Articular chondrocyte of knee joint (primary cell): ENCODE measurements at places on chromosomes 3 and 15. TPM values are rescaled to one million over a fixed set of nuclear protein-coding genes. Genes with fewer than 3 reads are reported as not detected.

The SCG5 gene
- total RNA-seq: 2.1 and 5.3 TPM in 2 replicates

The IGDCC3 gene
- total RNA-seq: not detected in 2 replicates

The TMEM108 gene
- under 0.01 TPM in 1 of 2 replicates, not detected in the other for total RNA-seq

The GP5 gene
- under 0.01 and 0.13 TPM in 2 replicates for total RNA-seq

The GPR149 gene
- not detected in 2 replicates for total RNA-seq

The SLC12A1 gene
- not detected in 2 replicates for total RNA-seq

The DNAH12 gene
- 0.13 and 0.43 TPM in 2 replicates for total RNA-seq

The REC114 gene
- total RNA-seq: not detected in 2 replicates

The RSRC1 gene
- total RNA-seq: 71.0 and 75.9 TPM in 2 replicates

The SPATA12 gene
- under 0.01 TPM in 1 of 2 replicates, not detected in the other for total RNA-seq

The MESP2 gene
- total RNA-seq: 0.32 and 0.78 TPM in 2 replicates

The GOLGA8S gene
- 0.13 and 0.22 TPM in 2 replicates for total RNA-seq

The DPPA4 gene
- total RNA-seq: not detected in 2 replicates

The PLA2G4D gene
- not detected in 2 replicates for total RNA-seq

The HYPK gene
- total RNA-seq: 5.5 and 10.7 TPM in 2 replicates

The GCSAM gene
- not detected in 2 replicates for total RNA-seq

The HIGD2B gene
- total RNA-seq: not detected in 2 replicates

The RHCG gene
- total RNA-seq: not detected in 2 replicates

The PCOLCE2 gene
- total RNA-seq: 102 and 124 TPM in 2 replicates

The C3orf20 gene
- 0.13 and 0.22 TPM in 2 replicates for total RNA-seq

The AGBL1 gene
- under 0.01 TPM in 1 of 2 replicates, not detected in the other for total RNA-seq

The IQCB1 gene
- total RNA-seq: 20.1 and 20.9 TPM in 2 replicates

The TAMM41 gene
- total RNA-seq: 11.1 and 14.0 TPM in 2 replicates

The IGSF10 gene
- total RNA-seq: 6.9 and 7.2 TPM in 2 replicates

The EIF2B5 gene
- total RNA-seq: 26.8 and 27.6 TPM in 2 replicates

The LDHAL6B gene
- total RNA-seq: not detected in 2 replicates

The CPLX3 gene
- total RNA-seq: not detected in 2 replicates

The IL20RB gene
- 0.65 and 0.91 TPM in 2 replicates for total RNA-seq

The GPR87 gene
- 0.11 TPM in 1 of 2 replicates, not detected in the other for total RNA-seq

The PIERCE2 gene
- total RNA-seq: 3.8 and 4.6 TPM in 2 replicates

The STARD9 gene
- total RNA-seq: 4.5 and 4.7 TPM in 2 replicates

The RARB gene
- 12.0 and 13.4 TPM in 2 replicates for total RNA-seq

The ACAD9 gene
- 34.0 and 36.1 TPM in 2 replicates for total RNA-seq

The RLBP1 gene
- not detected in 2 replicates for total RNA-seq

The EPHA3 gene
- 0.26 and 0.54 TPM in 2 replicates for total RNA-seq

The HTR3E gene
- total RNA-seq: not detected in 2 replicates
